ENCODE measurements at places on chromosomes 5 and 9.

GRCh38 chr9:98964911-98965336, 21.2 kb downstream of the COL15A1 start:
- no peak for DNase-seq

- no peak for DNase-seq
Measured at GRCh38 chr5:135222171-135222681, 176.8 kb downstream of the MACROH2A1 start.

DNA sequence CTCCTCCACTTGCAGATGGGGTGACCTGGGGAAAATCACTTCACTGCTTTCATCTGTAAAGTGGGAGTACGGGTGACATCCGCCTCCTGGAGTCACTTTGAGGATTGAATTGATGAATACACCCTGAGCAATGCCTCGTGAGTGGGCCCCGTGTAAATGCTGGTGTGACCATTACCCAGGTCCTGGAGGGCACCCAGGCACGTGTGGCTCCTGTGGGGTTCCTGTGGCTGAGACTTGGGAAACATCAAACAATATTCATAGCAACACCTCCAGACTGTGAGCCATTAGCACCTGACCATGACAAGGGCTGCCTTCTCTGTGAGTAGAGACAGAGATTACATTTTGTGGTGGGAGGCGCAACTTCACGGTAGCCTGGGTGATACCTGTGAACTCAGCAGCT, 11.4 kb downstream of the MRPL36 start:
- DNase-seq = no peak

GRCh38 chr9:109101810-109102209, 17.9 kb downstream of the TMEM245 start:
- DNase-seq = no peak

Measured in germinal center (tissue), 1 donor.